ENCODE measurements at places on chromosomes 1 and 21.

DNA sequence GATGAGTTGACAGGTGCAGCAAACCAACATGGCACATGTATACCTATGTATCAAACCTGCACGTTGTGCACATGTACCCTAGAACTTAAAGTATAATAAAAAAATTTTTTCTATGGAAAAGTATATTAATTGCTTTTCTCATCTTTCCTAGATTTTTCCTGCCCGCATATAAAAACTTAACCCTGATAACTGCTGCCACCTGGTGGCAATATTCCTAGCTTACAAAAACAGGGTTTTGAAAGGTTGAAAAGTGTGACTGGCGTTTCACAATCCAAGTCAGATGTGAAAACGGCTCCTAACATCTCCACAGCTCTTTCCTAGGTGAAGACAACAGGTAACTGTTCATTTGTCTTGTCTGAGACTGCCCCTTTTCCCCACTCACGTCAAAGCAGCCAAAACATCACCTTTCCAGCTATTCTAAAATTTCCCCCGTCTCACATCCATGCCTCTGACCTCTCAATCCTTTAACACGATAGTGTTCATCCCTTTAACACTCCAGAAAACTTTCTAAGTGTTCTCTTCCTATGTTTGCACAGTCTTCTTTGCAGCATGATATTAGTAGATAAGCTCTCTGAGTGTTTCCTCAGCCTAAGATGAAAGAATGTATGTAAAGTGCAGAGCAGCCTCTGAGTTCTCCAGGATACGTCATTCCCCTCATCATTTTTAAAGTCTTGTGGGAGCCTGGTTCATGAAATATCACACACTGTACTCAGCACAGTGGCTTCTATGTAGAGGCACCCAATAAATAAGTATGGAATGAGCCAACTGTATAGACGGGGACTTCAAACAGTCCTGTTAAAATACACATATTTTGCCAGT is 27.5 kb downstream of the OVGP1 start:
- DNase-seq: peak; percentile 38

- no peak for DNase-seq
Observed at GRCh38 chr1:61255358-61255703, 173.0 kb downstream of the NFIA start.

- no peak for DNase-seq
Observed at GRCh38 chr1:156808186-156809030, 8.2 kb downstream of the SH2D2A start.

DNA sequence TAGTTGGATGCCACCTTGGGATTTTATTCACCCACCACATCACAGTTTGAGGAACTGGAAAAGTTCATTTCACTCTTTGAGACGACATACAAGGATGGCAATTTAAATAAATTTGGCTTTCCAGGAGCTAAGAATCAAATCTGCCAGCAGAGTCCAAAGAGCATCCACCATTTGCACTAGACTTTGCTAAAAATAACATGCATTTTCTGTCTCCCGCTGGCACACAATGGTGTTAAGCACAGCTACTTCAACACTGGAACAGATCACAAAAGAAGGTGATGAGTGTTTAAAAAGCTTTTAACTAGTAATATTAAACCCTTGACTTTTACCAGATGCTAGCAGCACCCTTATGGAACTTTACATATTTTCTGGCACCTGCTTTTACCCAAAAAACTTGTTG is 44.6 kb downstream of the MAEL start:
- DNase-seq: no peak

GRCh38 chr1:235326719-235327558 is 1.0 kb downstream of the ARID4B start:
- peak; percentile 17 for DNase-seq

GRCh38 chr1:30615076-30615795 is 108.1 kb downstream of the MATN1 start:
- no peak for DNase-seq

- no peak for DNase-seq
Observed at GRCh38 chr1:17338706-17339493, 30.9 kb downstream of the PADI4 start.

GRCh38 chr1:214251354-214251753 is 29.6 kb upstream of the SMYD2 start:
- no peak for DNase-seq

- peak; percentile 92 for DNase-seq
Observed at GRCh38 chr1:94792473-94793295, 27.5 kb upstream of the SLC44A3 start.

- no peak for DNase-seq
Observed at GRCh38 chr1:221945669-221946068, 203.8 kb upstream of the DUSP10 start.

GRCh38 chr1:226353698-226354525 is 44.9 kb upstream of the LIN9 start:
- no peak for DNase-seq

DNA sequence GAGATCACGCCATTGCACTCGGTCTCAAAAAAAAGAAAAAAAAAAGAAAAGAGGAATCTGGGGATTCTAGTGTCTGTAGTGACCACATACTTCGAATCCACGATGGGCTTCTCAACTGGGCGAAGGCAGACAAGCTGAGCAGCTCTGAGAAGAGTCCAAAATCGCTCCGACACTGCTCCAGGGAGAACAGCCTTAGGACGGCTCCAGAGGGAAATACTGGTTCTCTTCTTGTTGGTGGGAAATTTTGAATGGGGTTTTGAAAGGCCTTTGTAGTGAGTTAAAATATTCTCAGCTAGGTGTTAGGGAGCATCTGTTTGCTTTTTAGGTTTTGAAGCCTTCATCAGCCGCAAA is 18.3 kb upstream of the HJV start:
- DNase-seq: no peak

GRCh38 chr1:112620377-112620695 is 704 bp downstream of the CAPZA1 start:
- no peak for DNase-seq

Data from fibroblast of skin of right quadriceps (primary cell).